ENCODE measurements at places on chromosomes 12 and 14. TPM values are rescaled to one million over a fixed set of nuclear protein-coding genes. Genes with fewer than 3 reads are reported as not detected.

DNA sequence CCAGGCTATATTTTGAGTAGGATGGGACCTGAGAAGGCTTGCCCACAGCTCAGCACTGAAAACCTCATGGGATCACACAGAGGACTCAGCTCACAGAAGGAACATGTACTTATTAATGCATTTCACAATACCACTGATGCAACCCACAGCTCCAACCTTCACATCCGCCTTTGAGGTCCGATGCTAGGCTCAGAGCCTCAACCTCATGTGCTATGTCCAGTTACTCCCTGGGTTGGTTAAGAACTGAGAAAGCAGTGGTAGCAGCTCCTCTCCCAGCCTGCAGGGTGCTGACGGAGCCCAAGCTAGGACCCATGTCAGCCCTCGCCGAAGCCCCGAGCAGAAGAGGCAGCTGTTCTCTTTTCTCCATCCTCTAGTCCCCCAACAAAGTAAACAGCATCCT lies 52.9 kb downstream of the SPTB start:
- H3K27ac ChIP-seq = no peak overlapping the region
- no peak for DNase-seq
- no peaks in the 10 kb centered on the region for H3K36me3 ChIP-seq
- H3K27me3 ChIP-seq = no peaks in the 10 kb centered on the region
- no peaks in the 10 kb centered on the region for H3K4me1 ChIP-seq

DNA sequence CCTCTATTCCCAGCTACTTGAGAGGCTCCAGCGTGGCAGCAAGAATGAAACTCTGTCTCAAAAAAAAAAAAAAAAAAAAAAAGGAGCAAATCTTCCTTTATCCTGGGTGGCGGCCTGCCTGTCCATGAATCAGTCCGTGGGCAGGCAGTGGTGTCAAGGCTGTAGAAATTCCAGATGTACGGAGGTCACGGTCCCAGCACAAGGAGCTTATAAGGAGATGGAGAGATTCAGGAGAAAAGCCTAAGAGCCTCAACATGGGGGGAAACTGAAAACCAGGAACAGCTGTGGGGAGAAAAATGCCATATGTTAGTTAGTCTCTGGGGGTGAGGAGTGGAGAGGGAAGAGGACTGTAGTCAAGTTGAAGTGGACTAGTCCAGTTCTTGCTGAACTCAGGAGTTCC lies 130.5 kb upstream of the CRY1 start:
- no peaks in the 10 kb centered on the region for H3K27me3 ChIP-seq
- DNase-seq = no peak
- H3K4me3 ChIP-seq = no peak overlapping the region
- peaks cover 4% of the 10 kb centered on the region for H3K4me1 ChIP-seq
- no peak overlapping the region for H3K27ac ChIP-seq

DNA sequence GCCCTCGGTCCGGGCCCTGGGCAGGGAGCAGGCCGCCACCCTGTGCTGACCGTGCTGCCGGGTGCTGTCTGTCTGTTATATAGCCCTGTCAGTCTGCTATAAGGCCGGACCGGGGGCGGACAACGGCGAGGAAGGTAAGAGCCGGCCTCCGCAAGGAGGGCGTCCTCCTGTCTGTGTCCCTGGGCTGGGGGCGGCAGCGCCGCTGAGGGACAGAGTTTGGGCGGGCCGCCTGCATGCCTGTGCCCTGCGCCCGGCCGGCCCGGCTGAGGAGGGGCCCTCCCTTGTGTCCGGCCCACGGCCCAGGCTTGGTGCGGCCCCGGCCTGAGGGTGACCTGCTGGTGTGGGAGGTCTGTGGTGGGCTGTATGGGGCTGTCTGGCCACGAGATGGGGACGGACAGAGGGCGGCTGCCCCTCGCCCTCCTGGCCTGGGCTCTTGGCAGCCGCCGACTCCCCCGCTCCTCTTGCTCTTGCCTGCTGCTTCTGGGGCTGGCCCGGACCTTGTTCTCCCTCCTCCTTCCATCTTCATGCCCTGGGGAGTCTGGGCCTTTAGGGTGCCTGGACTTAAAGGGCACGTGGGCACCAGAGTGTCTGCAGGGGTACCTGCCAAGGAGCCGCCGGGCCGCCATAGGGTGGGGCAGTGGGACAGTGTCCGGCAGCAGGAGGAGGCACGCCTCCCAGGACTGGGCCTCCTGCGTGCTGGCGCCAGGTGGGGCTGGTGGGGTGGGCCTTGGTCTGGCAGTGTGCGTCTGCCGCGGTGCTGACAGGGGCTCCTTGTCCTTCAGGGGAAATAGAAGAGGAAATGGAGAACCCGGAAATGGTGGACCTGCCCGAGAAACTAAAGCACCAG lies 25.1 kb upstream of the CRIP2 start:
- no peak for DNase-seq
- no peaks in the 10 kb centered on the region for H3K4me1 ChIP-seq
- H3K27ac ChIP-seq = no peak overlapping the region
- H3K36me3 ChIP-seq = peaks cover 52% of the 10 kb centered on the region
- no peaks in the 10 kb centered on the region for H3K27me3 ChIP-seq

DPPA3 gene
- 2.0 TPM for total RNA-seq

- no peak overlapping the region for H3K27ac ChIP-seq
- H3K36me3 ChIP-seq = no peaks in the 10 kb centered on the region
- H3K27me3 ChIP-seq = no peaks in the 10 kb centered on the region
These were observed 64.2 kb downstream of the SINHCAF start for GRCh38 chr12:31261744-31262143.

DNA sequence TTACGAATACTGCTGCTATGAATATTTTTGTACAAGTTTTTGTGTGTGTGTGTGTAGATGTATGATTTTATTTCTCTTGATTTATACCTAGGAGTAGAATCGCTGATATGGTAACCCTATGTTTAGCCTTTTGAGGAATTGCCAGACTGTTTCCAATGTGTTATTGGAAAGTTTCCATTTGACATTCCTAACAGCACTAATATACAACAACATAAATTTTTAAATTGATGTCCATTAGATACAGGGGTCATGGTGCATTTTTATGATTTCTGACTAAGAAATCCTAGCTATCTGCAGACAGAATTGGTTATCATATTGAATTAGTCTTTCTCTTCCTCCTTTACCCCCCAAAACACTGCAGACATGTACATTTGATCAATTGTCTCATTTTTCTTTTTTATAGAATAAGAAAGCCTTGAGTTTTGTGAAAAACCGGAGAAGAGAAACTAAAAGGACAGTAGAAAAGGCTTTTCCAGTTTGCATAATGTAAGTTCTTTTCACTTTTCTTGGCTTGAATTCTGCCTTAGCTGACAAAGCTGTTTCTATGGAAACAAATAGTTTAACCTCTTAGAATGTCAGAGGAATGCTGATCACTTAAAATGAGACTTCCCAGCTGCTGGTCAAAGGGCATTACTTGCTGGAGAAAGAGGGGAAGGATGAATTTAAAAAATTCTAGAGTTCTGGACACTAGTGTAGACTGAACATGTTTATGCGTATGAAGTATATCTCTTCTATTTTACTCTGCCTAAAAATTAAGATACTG lies 28.2 kb downstream of the PALS1 start:
- H3K27me3 ChIP-seq = no peaks in the 10 kb centered on the region
- no peak for DNase-seq
- H3K4me1 ChIP-seq = peaks cover 6% of the 10 kb centered on the region
- H3K36me3 ChIP-seq = peaks cover 10% of the 10 kb centered on the region
- H3K27ac ChIP-seq = peak overlapping the region; percentile 95

DNA sequence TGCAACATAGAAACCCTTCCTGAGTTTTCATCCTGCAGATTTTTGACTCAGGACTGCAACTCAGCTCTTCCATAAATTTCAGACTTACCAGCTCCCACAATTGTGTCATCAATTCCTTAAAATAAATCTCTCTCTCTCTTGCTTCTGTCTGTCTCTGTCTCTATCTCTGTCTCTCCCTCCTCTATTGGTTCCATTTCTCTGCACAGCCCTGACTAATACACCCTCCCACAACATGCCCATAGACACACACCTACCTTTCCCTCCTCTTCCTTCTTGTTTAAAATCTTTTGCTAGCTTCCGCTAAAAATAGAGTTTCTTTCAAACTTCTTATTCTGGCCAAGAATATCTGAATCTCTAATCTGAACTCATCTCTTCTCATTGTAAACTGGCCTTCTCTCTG lies 22.9 kb upstream of the PTHLH start:
- no peak overlapping the region for H3K4me3 ChIP-seq
- H3K4me1 ChIP-seq = peaks cover 5% of the 10 kb centered on the region
- H3K27me3 ChIP-seq = no peaks in the 10 kb centered on the region
- H3K36me3 ChIP-seq = no peaks in the 10 kb centered on the region

GRCh38 chr14:96792003-96792402 lies 5.2 kb upstream of the VRK1 start:
- no peak overlapping the region for H3K27ac ChIP-seq
- H3K36me3 ChIP-seq = no peaks in the 10 kb centered on the region
- no peak overlapping the region for H3K4me3 ChIP-seq
- no peaks in the 10 kb centered on the region for H3K4me1 ChIP-seq
- no peaks in the 10 kb centered on the region for H3K27me3 ChIP-seq

- no peak for DNase-seq
- H3K4me3 ChIP-seq = no peak overlapping the region
- H3K4me1 ChIP-seq = peaks cover 10% of the 10 kb centered on the region
- H3K27me3 ChIP-seq = no peaks in the 10 kb centered on the region
These were observed 11.2 kb downstream of the BCAT1 start for GRCh38 chr12:24937553-24938244.

GRCh38 chr14:23121361-23121771 lies 2.3 kb upstream of the CEBPE start:
- peak overlapping the region; percentile 14 for H3K27ac ChIP-seq
- H3K36me3 ChIP-seq = peaks cover 2% of the 10 kb centered on the region
- H3K4me1 ChIP-seq = peaks cover 11% of the 10 kb centered on the region

- H3K27me3 ChIP-seq = no peaks in the 10 kb centered on the region
- H3K27ac ChIP-seq = no peak overlapping the region
- no peaks in the 10 kb centered on the region for H3K4me1 ChIP-seq
- DNase-seq = no peak
- H3K36me3 ChIP-seq = no peaks in the 10 kb centered on the region
These were observed 10.9 kb upstream of the RIN3 start for GRCh38 chr14:92502541-92503286.

RPL10L gene
- total RNA-seq = not detected

JPH4 gene
- 6.7 TPM for total RNA-seq

TAS2R7 gene
- total RNA-seq = not detected

DNA sequence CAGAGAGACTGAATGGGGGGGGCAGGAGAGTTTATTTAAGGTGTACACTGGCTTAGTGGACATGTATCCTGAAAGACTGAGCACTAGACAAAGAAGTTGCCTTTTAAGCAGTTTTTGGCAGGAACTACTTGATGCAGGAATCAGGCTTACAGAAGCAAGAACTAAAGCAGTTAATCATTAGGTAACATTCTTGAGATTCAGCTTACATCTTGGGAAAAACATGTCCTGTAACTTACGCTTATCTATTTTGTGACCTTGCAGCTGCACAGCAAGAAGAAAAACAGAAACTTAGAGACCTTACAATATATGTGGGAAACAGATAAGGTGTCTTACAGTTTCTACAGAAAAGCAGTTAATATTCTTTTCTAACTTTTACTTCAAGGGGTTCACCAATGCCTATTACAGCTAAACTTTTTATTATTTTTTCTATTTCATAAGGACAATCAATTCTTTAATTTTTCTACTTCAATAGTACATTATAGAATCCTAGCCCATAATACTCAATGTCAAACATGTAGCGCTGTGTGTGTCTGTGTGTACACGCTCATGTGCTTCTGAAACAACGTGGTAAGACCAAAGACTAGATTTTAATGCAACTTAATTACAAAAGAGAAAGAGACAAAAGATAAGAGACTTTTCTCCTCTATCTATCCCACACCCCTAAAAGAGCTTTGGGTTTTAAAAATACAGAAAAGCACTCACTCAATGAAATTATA lies 276.9 kb downstream of the PRKD1 start:
- no peak overlapping the region for H3K27ac ChIP-seq
- H3K4me1 ChIP-seq = no peaks in the 10 kb centered on the region
- no peaks in the 10 kb centered on the region for H3K27me3 ChIP-seq

GRCh38 chr12:120110550-120111501 lies 5.7 kb downstream of the RAB35 start:
- H3K27ac ChIP-seq = no peak overlapping the region
- H3K4me1 ChIP-seq = peaks cover 5% of the 10 kb centered on the region
- peaks cover 22% of the 10 kb centered on the region for H3K36me3 ChIP-seq
- no peak overlapping the region for H3K4me3 ChIP-seq

DNA sequence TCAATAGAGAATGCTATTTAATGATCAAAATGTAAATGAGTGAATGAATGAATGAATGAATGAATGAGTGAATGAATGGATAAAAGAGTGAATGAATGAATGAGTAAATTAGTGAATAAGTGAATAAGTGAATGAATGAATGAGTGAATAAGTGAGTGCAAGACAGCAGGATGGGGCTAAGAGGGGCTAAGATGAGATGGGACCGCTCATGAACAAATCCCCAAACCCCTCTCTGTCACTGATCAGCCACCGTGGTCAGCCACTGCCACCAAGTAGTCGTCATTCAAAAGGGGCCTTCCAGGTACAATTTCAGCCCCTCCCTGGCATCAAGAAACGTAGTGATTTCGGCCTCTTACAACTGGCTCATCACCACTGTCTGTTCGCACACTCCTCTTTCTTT lies 79.2 kb downstream of the BCL11B start:
- no peak overlapping the region for H3K27ac ChIP-seq
- DNase-seq = no peak
- no peaks in the 10 kb centered on the region for H3K36me3 ChIP-seq

- H3K36me3 ChIP-seq = no peaks in the 10 kb centered on the region
- H3K27ac ChIP-seq = no peak overlapping the region
- no peaks in the 10 kb centered on the region for H3K4me1 ChIP-seq
- DNase-seq = no peak
- H3K4me3 ChIP-seq = no peak overlapping the region
These were observed 75.6 kb downstream of the MED13L start for GRCh38 chr12:116201908-116202307.

DNA sequence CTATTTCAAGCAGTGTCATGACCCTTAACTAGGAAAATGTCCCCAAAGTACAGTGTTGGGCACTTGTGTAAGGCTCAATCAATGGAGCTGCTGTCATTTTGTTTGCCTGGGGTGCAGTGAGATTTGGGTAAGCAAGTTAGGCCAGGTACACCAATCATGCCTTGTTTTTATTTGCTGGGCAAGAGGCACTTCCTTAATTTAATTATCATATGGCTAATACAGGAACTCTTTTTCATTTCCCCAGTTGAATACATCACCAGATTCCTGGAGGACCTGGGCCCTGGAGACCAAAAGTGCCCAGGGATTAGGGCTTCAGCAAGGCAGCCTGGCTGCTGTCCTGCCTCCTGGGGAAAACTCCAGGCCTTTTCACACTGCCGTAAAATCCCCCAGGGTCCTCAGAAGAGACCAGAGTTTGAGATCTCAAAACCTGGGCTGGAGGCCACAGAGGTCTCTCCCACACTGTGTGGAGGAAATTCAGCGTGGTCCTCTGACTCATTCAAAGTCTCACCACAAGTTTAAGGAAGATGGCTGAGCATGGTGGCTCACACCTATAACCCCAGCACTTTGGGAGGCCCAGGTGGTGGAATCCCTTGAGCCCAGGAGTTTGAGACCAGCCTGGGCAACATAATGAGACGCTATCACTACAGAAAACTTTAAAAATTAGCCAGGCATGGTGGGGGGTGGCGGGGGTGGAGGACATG lies 28.4 kb upstream of the FOXN3 start:
- peaks cover 2% of the 10 kb centered on the region for H3K36me3 ChIP-seq
- DNase-seq = no peak
- no peaks in the 10 kb centered on the region for H3K27me3 ChIP-seq
- H3K27ac ChIP-seq = no peak overlapping the region
- H3K4me1 ChIP-seq = peaks cover 16% of the 10 kb centered on the region

- H3K27ac ChIP-seq = no peak overlapping the region
- no peak overlapping the region for H3K4me3 ChIP-seq
- no peaks in the 10 kb centered on the region for H3K36me3 ChIP-seq
- no peaks in the 10 kb centered on the region for H3K4me1 ChIP-seq
- DNase-seq = no peak
- H3K27me3 ChIP-seq = no peaks in the 10 kb centered on the region
These were observed 363.1 kb upstream of the STXBP6 start for GRCh38 chr14:25412998-25413397.

GRCh38 chr12:132066345-132066685 lies 77.8 kb downstream of the DDX51 start:
- peaks cover 75% of the 10 kb centered on the region for H3K36me3 ChIP-seq
- no peak overlapping the region for H3K27ac ChIP-seq
- no peaks in the 10 kb centered on the region for H3K27me3 ChIP-seq
- no peaks in the 10 kb centered on the region for H3K4me1 ChIP-seq

Data from H9 (cell line).